ENCODE measurements at places on chromosomes 7 and 10.

DNA sequence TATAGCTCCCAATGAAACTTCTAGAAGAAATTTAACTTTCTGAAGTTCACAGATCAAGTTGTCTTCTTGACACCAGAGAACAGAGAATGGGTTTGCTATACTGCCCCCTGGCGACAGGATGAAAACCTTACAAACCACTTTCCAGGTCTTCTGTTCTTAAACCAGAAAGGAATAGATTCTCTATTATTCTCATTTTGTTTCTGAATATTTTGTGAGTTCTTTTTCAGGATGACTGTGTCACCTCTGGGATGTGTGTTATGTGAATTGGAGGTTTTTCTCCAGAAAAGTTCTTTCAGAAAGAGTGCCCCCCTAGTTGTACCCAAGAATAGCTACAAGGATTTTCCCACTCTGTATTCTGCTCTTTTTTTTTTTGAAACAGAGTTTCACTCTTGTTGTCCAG lies 6.3 kb downstream of the IFT22 start:
- peak; percentile 38 for DNase-seq

- no peak for DNase-seq
These were observed 87.5 kb downstream of the PRKAG2 start for GRCh38 chr7:151789380-151789947.

GRCh38 chr7:123836656-123837055 lies 8.3 kb upstream of the HYAL4 start:
- DNase-seq = no peak

DNA sequence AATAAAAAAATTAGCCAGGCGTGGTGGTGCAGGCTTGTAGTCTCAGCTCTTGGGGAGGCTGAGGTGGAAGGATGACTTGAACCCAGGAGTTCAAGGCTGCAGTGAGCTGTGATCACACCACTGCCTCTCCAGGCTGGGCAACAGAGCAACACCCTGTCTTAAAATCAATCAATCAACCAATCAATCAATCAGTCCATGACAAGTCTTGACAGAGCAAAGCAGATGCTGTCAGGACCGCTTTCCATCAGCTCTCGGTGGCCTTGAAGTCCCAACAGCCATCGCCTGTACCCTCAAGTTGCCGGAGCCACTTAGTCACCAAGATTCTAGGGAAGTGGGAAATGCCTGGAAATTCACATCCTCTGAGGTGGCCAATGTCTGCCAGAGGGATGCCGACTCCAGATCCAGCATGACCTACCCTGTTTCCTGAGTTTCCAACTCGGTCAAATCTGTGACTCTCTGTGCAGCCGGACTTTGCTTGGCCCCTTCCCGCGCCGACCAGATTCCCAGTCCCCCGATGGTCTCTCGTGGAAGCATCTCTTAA lies 871 bp upstream of the CCL24 start:
- DNase-seq = no peak

DNA sequence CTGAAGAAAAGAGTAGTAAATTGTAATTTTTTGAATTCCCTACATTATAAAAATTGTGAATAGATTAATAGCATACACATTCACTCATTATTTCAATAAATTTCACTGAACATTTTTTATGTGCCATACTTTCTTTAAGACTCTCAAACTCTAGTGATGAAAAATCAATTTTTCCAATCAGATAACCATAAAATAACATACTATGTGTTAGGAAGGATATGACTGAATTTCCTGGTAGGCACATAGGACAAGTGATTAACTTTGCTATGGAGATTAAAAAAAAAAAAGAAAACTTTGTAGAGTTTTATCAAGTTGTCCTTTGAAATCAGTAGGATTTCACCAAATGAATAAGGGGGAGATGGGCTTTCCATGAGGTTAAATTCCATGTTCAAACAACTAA lies 1597.3 kb upstream of the LRRTM3 start:
- no peak for DNase-seq

DNA sequence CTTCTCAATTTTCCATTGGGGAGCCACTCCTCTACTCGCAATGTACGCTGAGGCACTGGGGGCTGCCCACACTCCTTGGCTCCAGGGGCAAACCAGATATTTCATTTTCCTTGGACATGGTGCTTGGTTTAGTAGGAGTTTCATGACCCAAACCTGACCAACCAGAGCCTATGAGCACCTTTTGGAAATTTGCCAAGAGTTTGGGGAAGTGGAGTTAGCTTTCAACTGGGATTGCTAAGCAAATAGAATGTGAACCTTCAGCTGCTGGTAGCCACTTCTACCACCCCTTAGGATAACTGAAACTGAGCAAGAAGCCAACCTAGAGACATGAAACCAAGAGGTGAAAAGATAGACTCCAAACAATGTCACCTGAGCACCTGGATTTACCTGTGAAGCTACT lies 74.9 kb upstream of the COL13A1 start:
- no peak for DNase-seq

DNA sequence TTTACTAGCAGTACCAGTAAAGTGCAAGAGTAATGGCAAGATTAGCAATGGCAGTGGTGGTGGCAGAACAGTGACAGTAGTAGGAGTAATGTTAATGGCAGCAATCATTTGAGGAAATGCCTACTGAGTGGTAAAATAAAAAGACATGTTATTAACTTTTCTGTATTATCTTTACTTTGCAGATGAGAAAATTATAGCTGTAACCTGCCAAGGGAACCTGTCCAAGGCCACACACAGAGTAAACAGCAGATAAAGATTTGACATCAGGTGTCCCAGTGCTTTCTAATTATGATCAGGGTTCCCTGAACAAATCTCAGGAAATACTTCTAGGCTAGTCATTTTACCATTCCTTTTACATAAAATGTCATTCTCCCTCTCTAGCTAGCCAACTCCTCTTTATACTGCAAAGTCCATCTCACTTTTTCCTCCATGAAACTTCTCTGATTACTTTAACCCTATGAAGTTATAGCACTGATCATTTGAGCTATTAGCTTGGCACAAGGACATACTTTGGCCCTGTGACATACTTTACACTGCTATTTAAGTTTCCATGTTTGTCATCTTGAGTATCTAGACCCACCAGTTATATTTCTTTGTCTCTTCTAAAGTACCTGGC lies 219.1 kb downstream of the TAX1BP1 start:
- no peak for DNase-seq

DNA sequence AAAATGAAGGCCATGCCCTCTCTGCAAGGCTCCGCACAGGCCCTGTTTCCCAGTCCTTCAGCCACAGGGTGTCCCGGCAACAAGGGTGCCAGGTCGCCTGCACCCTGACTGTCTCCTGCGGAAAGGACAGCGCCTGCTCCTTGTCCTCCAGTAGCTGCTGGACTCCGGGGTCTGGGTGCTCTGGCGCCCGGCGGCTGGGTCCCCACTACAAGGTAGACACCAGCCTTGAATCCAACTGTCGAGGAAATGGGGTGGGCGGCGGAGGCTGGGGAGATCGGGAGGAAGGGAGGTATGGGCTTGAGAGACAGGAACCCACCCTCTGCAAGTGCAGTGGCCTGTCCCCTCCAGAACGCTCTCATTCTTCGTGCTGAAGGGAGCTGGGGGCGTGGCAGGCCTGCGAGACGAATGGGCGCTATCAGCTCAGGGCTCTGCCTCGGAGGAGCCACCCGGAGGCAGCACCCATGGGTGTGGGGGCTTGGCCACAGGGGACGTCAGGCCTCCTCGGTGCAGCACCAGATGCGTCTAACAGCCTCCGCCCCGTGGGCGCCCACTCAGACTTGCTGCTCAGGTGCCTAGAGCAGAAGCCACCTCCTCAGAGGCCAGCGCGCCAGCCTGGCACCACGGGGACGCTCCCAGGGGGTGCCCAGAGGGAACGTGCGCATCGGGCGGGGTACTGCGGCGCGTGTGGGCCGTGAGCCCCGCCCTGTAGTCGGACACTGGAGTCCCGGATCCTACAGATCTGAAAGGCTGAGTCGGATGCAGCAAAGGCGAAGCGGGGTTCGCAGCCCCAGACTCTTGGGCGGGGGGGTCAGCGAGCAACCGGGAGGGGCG lies 15.6 kb downstream of the ADAM8 start:
- no peak for DNase-seq

DNA sequence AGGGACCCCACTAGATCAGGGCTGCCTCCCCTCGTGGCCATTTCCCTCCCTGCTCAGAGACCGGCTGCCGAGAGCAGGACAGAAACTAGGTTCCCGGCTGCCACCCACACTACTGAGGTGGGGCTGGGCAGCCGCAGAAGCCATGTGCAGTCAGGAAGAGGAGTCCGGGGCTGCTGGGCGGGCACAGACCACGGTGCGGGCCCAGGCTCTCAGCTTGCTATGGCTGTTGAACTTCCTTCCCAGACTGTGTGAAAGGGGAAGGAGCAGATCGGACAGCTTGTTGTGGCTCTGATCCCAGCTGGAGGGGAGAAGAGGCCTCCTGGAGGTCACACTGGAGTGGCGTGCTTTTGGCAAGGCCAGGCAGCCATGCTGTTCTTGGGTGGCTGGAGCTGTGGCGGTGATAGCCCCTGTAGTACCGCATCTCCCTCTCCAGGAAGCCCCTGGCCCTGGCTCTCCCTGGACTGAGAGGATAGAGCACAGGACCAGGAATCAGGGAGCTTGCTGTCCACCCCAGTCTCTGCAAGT lies 56.8 kb downstream of the HK1 start:
- no peak for DNase-seq

DNA sequence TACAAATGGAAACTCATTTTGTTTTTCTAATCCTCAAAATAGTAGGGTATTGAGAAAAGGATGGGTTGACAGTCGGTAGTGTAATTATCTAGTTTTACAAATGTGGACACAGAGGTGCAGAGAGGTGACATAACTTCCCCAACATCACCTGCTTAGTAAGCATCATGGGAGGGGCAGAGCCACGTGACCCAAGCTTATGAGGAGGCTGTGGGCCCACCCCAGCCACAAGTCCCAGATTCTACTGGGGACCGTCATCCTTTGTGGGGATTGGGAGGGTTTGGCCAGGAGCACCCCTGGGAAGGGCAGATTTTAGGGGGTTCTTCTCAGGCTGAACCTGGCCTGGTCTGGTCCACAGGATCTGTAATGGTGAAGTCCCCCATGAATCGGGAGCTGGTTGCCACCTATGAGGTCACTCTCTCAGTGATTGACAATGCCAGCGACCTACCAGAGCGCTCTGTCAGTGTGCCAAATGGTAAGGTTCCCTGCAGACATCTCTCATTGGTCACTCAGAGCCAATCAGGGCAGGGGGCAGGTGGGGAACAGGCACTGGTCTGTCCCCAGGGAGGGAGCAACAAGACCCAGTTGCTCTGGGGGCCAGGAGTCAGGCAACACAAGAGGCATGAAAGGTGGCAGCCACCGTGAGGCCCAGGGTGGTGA lies 23.6 kb upstream of the VSIR start:
- DNase-seq = no peak

DNA sequence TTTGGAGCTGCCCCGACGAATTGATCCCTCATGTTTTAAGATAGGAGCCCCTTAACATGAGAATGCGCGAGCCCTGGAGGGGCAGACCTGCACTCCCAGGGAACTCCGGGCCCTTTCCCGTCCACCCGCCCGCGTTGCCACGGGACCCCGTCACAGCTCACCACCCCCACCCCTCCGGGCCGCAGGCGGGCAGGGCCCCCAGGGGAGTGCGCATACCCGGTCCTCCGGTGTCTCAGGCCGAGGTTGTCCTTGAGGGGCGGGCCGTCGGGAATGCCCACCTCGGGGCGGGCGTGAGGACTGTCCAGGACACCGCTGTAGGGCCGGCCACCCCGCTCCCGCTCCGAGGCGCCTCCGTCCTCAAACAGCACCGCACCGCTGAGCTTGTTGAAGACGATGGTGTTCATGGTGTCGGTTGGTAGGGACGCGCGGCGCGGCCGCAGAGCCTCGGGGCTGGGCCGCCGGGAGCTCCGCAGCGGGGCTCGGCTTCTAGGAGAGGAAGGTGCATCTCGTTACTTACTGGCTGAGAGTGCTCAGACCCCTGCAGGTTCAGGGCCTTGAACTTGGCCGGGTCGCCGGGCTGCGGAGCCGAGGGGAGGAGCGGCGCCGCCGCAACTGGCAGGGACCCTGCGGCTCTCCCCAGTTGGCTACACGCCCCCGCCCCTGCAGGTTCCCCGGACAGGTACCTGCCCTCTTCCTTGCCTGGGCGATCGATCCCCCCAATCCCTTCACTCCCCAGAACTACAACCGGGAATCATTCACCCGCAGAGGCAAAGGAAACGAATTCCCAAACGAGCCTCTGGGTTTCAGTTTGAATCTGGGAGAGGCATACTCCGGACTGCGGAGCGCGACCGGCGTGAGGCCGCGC lies 2.4 kb downstream of the MKX start:
- no peak for DNase-seq

GRCh38 chr7:134750083-134751062 lies 29.1 kb upstream of the CALD1 start:
- peak; percentile 49 for DNase-seq

DNA sequence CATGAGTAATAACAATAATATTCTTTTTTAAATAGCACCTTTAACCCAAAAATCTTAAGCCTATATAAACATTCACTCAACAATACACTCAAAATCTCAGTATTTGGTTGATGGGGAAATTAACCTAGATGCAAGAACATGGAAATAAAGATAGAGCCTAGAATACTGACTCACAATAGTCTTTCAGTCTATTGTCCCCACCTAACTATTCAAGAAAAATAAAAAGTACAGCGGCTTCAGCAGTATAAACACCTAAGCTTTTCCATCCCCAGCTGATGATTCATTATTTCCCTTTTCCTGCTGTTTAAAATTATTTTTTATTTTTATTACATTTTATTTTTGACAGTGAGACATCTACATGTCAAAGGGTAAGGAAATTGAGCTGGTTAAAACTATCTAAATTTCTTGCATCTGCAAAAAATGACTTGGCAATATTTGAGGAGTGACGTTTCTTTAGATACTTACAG lies 201.4 kb downstream of the FZD1 start:
- no peak for DNase-seq

DNA sequence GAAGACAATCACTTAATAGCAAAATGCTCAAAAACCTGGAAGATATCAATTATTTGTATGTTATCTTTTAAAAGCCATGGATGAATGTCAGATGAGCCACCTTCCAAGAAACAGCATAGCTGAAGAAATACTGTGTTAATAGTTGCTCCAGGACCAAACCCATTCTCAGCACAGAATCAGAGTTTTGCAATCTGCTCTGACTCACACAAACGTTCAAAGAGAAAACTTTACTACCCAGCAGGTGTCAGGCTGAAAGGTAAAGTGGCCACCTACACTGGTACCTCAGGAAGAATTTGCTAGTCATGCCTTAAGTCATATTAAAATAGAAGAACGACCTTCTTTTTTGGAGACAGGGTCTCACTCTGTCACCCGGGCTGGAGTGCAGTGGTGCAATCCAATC lies 526.5 kb downstream of the PARD3 start:
- DNase-seq = no peak

All from stimulated activated CD8-positive, alpha-beta memory T cell treated with anti-CD3 and anti-CD28 coated beads, Interleukin-12 subunit alpha, Interleukin-12 subunit beta, amount 100 ng/mL, for 1 hour (primary cell).